ENCODE measurements at places on chromosomes 13 and 19.
A peak's percentile ranks its signal among the peaks of the same experiment; 100 is the strongest.

DNA sequence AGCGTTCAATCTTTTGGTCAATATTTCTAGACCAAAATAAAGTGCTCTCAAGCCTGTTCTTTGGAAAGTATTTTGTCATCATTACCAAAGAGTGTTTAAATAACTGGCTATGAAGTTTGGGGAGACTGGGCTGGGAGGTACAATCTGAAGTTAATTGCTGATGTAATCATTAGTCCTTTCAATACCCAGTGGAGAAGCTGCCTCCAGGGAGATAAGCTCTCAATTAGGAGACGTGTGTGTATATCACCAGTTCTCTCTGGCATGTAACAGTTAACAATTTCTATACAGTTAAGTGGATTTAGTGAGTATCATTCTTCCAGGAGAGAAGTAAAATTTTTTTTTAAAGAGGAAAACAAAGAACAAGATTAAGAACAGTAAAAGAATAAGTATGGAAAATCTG lies 1.4 kb downstream of the COL4A1 start:
- DNase-seq = no peak

- peak; percentile 47 for DNase-seq
Observed at GRCh38 chr19:30450100-30450499, 77.9 kb downstream of the ZNF536 start.

DNA sequence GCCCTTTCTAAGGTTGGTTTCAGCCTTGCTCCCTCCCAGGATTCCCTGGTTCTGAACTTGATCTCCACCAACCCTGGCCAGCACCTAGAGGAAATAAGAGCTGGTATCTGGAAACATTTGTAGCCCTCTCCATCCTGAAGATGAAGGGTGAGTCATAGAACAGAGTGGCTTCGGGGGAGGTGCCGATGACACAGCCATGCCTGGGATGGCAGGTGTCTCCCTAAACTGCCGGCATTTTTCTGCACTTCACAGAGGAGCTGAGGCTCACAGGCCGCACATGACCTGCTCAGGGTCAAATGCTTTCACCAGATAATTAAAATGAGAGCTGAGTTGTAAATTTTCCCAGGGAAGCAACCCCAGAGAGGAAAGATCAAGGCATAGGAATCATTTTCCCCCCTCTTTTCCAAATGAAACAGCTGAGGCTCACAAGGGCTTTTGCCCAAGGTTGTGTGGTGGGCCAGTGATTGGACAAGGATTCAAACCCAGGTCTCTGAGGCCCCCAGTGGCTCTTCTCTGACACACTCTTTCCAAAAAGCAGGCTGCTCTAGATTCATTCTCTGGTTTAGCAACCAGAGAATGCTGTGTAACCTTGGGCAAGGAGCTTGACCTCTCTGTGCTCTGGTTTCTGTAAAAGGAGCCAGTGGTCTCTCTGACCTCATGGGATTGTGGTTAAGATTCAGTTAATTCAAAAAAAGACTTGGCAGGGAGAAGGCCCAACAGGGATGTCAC lies 1.2 kb upstream of the SLC25A42 start:
- peak; percentile 50 for DNase-seq

DNA sequence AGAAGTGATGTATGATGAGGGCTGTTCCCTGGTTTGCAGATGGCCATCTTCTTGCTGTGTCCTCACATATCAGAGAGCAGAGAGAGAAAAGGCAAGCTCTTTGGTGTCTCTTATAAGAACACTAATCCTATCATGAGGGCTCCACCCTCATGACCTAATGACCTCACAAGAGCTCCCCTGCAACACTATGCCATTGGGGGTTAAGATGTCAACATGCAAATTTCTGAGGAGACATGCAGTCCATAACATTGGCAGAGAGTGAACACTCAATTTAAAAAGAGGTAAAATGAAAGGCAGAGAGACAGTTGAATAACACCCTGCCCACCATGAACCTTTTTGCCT lies 10.9 kb downstream of the FAM187B start:
- no peak for DNase-seq

- peak; percentile 15 for DNase-seq
Observed at GRCh38 chr19:39805104-39805503, 26.4 kb downstream of the LEUTX start.

DNA sequence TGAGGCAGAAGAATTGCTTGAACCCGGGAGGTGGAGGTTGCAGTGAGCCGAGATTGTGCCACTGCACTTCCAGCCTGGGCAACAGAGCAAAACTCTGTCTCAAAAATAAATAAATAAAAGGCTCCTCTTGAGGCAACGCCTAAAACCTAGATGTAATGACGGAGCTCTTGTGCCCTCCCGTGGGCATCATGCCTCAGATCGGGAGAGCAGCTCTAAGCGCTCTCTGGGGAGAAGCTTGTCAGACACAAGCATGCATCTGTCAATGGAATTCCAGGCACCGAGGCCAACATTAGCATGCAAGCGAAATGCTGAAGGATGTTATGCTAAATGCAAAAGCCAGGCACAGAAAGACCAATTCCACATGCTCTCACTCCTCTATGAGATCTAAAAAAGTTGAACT lies 45.6 kb upstream of the MRI1 start:
- DNase-seq = peak; percentile 82

- DNase-seq = no peak
Observed at GRCh38 chr13:113350938-113351335, 13.0 kb downstream of the GRTP1 start.

GRCh38 chr19:50233308-50233910 lies 30.0 kb downstream of the MYH14 start:
- no peak for DNase-seq

GRCh38 chr19:51093101-51093500 lies 10.4 kb upstream of the KLK14 start:
- DNase-seq = no peak

- peak; percentile 61 for DNase-seq
Observed at GRCh38 chr13:100235311-100235901, 146.5 kb downstream of the PCCA start.

DNA sequence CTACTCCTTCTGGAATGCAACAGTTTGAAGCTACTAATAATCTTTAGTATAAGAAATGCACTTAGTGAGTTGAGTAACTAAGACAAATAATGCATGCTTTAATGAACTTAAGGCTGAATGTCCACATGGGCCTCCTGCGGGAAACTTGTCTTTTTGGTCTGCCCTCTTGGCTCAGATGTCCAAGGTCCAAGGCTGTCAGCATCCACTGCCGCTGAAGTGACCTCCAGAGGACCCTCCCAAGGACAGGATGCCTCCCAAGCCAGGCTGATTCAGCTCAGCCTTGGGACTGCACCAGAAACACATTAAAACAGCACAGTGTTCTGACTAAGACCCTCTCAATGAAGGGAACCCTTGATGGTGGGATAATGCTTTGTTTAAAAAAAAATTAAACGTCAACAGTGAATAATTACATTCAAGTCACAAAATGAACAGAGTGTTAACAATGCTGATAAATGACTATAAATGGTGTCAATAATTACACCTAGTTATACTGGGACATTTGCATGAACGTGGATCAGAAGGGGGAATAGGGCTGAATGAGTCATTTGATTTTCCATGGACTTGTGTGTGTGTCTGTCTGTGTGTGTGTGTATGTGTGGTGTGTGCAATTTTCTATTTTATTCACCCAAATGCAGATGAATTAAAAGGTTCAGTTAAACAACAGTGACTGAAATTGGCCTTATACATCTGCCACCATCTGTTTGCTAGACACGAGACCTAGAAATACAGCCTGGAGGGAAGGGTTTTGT lies 150.5 kb downstream of the COL4A1 start:
- DNase-seq = no peak

DNA sequence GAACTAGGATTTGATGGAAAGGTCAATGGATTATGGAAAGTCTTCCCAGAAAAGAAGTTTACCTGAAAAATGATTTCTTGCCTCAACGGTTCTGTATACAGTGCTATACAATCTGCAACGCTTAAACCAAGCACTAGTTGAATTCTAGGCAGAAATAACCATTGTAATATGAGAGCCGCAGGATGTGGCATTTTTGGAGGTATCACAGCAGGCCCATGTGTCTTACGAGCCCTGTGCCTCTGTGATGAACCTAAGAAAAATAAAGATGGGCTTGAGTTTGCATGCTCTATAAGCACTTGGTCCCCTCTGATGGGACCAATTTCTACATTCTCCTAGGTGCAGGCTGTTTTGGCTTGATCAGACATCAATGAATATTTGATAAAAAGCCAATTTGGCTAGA lies 78.7 kb upstream of the RFC3 start:
- no peak for DNase-seq

- no peak for DNase-seq
Observed at GRCh38 chr19:782878-783668, 14.2 kb upstream of the PTBP1 start.

DNA sequence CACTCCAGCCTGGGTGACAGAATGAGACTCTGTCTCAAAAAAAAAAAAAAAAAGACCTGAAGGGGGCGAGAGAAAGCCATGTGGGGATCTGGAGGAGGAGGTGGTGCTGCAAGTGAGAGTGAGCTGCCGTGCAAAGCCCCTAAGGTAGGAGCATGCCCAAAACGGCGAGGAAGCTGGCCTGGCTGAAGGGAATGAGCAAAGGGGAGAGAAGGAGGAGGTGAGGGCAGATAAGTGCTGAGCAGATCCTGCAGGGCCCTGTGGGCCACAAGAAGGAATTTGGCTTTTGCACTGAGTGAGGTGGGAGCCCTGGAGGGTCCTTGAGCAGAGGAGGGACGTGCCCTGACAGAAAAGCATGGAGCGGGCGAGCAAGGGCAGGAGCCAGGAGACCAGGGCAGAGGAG lies 19.4 kb upstream of the ADGRE5 start:
- DNase-seq = peak; percentile 55

- DNase-seq = peak; percentile 90
Observed at GRCh38 chr19:47112166-47112996, 1.2 kb downstream of the ZC3H4 start.

DNA sequence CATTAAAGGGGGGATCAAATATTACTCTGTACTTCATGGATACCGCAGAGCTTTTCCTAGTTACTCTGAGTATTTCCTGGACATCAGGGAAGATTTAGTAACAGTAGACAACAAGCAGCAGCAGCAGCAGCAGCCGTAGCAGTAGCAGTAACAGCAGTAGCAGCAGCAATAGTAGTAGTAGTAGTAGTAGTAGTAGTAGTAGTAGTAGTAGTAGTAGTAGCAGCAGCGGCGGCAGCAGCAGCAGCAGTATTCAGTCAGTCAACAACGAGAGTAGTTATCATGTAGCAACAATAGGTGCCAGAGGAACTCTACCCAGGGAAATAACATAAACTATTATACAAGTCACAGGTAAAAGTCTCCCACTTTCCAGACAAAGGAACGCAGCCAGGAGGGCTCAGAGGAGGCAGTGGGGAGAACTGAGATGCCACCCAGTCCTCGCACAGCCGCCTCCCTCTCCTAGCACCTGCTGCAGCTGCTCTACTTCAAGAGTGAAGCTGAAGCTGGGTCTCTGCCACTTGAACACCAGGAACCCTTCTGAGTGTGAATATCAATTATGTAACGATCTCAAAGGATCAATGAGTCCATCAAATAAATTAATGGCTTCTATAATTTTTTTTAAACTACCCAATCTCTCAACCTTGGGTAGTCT lies 1.3 kb upstream of the DOCK9 start:
- no peak for DNase-seq

GRCh38 chr19:30174791-30175190 lies 197.4 kb upstream of the ZNF536 start:
- DNase-seq = no peak

- DNase-seq = peak; percentile 65
Observed at GRCh38 chr19:7868671-7869452, 5.3 kb downstream of the PRR36 start.

GRCh38 chr13:106455190-106455589 lies 80.3 kb downstream of the EFNB2 start:
- DNase-seq = no peak

GRCh38 chr19:50647879-50648615 lies 1.2 kb upstream of the C19orf81 start:
- DNase-seq = no peak

GRCh38 chr19:44588771-44589112 lies 24.6 kb upstream of the IGSF23 start:
- DNase-seq = no peak

All from fibroblast of skin of back (primary cell).